ENCODE measurements at places on chromosomes 2 and 18.

DNA sequence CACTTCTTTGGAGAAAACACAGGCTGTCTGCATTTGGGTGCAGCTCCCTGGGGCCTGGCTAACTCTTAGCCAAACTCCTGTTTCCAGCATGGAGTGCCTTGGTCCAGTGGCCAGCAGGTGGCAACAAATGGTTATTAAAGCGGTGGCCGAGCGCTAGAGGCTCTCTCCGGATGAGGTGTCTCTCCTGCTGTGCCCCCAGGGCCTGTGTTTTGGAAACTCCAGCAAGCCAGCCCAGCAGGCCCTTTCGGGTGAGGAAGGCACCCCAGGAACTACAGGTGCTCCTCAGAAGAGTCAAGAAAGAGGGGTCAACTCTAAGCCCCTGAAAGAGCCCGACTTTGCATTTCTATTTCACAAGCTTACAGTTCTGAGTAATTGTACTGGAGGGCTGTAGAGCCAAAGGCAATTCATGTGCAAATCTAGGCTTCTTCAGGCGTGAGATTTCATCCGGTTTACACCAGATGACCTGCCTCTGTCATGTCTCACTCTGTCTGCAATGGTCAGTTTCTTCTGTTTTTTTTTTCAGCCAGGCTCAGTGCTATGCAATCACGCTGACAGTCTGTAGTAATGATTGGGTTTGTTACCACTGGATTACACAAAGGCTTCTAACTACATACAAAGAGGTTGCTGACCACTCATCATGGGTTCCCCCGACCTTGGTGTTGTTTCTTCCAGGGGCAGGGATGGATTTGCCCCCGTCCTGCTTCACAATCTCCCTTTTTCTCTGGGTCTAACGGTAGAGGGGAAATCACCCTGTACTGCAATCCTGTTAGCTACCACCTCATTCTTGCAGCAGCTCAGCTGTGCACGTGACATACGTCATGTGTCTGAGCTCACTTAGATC lies 7.6 kb upstream of the CHRNA1 start:
- peak; percentile 95 for DNase-seq

GRCh38 chr2:39851651-39852110 lies 72.6 kb upstream of the THUMPD2 start:
- DNase-seq = peak; percentile 57

- DNase-seq = no peak
Measured at GRCh38 chr2:45855374-45855773, 203.9 kb downstream of the PRKCE start.

- DNase-seq = peak; percentile 14
Measured at GRCh38 chr2:197134206-197134605, 176.4 kb downstream of the ANKRD44 start.

GRCh38 chr18:75065251-75066000 lies 143.5 kb downstream of the PTGR3 start:
- DNase-seq = no peak

DNA sequence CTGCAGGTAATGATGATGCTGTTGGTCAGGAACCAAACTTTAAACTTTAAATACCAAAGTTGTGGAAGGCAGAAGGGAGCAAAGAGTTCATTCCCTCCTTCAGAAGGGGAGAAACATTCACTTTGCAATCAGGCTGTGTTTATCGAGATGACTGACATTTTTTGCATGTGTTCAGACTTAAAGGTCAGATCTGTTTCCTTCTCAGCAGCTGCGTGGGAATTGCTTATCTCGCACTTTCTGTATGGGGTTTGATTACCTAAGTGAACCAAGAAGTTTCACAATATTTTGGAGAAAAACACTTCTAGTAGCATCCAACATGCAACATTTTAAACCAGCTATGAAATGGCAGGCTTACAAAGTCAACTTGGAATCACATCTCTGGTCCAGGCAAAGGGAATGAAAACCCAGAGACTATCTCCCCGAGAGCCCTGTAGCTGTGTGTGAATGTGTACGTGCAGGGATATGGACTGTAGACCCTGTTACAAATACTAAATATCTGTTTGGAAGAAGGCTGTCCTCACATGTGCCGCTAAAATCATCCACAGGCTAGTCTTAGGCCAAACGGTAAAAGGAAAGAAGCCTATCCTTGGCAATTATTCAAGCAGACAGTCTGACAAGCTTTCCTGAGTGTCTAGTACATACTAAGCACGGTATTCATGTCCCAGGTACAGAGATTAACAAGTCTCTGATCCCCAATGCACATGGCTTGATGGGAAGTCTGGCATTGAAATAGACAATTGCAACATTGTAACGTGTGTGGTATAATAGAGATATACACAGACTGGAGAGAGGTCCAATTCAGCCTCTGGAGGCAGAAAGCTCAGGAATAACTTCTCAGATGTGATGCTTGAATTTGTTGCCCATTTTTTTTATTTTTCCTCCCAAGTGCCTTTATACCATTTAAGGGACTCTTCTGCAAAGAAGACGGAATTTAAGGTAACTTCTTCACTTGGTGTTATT lies 483.1 kb downstream of the DPP10 start:
- no peak for DNase-seq

- DNase-seq = peak; percentile 89
Measured at GRCh38 chr2:172103471-172104272, 972 bp upstream of the DLX2 start.

- peak; percentile 45 for DNase-seq
Measured at GRCh38 chr2:26913999-26914658, 56.3 kb upstream of the MAPRE3 start.

- DNase-seq = no peak
Measured at GRCh38 chr2:79660557-79660956, 147.7 kb downstream of the CTNNA2 start.

GRCh38 chr2:79780781-79781180 lies 267.9 kb downstream of the CTNNA2 start:
- no peak for DNase-seq

- no peak for DNase-seq
Measured at GRCh38 chr2:27582129-27582694, 630 bp upstream of the ZNF512 start.

- DNase-seq = no peak
Measured at GRCh38 chr2:98455494-98455976, 10.9 kb downstream of the INPP4A start.

DNA sequence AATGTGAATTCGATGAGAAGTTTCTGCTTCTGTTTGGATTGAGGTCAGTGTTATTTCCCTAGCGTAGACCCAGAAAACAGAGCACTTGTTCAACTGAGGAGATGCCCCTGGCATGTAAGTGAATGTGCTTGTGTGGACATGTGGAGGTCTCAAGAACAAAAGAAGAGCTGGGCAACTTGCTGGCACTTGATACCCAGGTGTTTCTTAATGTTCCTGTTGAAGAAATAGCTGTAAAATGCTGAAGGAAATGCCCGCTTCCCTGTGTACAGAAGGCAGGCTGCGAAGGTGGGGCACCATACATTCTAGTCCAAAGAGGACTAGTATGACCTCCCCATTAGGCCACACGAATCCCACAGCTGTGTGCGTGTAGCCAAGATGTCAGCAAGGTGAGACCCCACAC lies 9.8 kb upstream of the LBH start:
- DNase-seq = no peak

DNA sequence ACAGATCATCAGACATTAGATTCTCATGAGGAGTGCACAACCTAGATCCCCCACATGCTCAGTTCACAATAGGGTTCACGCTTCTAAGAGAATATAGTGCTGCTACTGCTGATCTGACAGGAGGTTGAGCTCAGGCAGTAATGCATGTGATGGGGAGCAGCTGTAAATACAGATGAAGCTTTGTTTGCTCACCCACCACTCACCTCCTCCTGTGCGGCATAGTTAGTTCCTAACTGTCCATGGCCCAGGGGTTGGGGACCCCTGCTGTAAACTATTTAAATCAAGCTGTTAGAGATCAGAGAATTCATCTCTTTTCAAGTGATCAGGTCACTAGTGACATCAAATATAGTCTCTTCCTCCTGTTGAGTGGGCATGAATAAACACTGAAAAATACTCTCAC lies 88.8 kb upstream of the ACVR2A start:
- no peak for DNase-seq

- DNase-seq = no peak
Measured at GRCh38 chr2:102100371-102101096, 42.0 kb upstream of the IL1R1 start.

Data from mesendoderm (in vitro differentiated cells).